Neuronal stem cell (in vitro differentiated cells): ENCODE measurements at places on chromosomes 5 and 9.

DNA sequence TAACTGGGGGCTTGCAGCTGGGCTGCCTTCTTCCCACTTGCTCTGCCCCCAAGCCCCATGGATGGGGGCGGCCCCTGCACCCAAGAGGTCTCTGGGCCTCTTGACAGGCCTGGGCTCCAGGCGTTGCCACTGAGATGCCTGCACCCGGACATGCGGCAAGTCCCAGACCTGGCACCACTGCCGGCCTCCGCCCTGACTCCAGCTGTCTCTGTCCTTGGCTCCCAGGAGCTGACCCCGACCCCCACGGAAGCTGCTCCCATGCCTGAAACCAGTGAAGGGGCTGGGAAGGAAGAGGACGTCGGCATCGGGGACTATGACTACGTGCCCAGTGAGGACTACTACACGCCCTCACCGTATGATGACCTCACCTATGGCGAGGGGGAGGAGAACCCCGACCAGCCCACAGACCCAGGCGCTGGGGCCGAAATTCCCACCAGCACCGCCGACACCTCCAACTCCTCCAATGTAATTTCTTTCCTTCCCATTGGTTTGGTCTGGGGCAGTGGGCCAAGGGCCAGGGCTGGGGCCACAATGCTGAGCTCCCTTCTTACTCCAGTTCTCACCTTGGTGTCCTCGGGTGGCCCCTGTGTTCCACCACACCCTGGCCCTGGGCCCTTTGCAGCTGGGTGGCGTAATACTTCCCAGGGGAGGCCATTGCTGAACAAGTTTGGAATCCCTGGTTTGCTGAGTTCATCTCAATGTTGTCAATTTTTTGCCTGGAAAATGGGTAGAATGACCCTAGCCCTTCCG lies 88.6 kb downstream of the COL5A1 start:
- no peak for DNase-seq

DNA sequence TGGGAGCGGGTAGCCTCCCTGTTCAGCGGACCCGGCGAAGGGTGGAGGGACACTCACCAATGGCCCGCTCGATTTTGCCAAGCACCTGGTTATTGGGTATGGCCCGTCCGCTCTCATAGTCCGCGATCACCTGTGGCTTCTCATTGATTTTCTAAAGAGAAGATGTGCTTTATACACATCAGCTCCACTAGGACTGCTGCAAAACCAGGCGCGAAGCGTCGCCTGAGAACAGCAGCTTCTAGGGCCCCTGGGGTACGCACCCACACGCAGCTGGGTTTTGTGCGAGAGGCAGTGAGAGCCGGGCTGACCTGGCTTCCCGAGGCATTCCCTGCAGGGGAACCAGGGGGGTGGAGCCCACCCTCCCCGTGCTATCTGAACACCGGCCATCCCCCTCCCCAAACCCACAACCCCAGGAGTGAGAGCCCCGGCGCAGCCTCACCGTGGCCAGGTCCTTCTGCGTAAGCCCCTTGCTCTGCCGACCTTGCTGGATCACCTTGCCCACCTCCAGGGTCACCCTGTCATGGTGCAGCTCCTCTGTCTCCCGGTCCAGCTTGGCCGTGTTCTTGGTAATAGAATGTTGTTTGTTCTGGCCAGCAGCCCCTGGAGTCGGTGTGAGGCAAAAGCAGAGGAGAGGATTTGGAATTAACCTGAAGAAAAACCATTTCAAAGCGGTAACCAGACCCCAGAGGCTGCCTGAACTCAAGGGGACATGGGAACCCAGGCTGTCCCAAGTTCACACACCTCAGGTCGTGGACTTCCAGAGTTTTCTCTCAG lies 3.1 kb downstream of the EDF1 start:
- DNase-seq: no peak

- DNase-seq: no peak
Measured at GRCh38 chr9:16884952-16885513, 14.6 kb upstream of the BNC2 start.

DNA sequence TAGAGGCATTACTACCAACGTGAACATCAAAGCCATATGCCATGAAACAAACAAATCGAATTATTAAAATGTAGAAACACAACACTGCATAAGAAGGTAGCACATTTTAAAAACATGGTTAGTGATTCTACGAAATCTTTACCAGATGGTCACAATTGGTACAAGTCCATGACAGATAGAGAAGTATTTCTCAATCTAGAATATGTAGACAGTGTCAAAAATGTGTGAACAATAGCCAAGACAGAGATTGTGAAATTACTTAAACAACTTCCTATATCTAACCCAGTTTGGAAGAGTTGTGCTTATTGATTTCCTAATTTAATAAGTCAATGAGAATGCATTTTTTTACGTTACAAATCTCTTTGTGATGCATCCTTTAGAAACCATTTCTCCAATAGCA lies 1121.6 kb downstream of the MAT2B start:
- no peak for DNase-seq

DNA sequence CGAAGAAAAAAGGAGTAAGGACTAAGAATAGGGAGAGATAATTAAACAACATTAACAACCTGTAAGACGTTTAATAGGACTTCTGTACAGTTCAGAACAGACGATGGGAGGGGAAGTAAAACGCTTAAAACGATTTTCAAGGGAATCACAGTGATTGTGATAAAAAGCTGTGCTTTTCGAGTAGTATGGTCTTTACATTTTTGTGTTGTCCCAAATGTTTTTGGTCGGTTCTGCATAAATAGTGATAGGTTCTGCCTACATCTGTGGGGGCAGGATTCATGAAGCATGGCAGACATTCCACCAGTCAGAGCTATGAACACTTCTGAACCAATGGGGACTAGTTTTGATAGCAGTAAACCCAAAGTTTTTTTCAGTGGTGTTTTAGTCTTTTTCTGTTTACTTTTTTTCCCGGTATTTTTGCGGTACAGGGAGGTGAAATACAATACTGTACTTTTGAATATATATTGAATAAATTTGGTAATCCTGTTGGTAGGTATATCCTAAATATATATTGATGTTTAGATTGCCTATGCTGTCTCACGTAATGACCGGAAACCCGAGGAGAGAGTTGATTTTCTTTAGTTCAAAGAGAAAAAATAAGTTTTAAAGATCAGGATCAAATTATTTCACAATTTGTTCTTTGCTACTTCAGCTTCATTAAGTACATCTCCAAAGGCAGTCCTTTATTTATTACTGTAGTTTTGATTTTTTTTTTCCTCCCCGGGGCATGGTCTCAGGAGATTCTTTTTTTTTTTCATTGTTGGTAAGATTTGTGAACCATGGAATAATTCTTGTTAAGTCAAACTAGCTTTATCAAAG lies 1.3 kb downstream of the ERBIN start:
- no peak for DNase-seq

DNA sequence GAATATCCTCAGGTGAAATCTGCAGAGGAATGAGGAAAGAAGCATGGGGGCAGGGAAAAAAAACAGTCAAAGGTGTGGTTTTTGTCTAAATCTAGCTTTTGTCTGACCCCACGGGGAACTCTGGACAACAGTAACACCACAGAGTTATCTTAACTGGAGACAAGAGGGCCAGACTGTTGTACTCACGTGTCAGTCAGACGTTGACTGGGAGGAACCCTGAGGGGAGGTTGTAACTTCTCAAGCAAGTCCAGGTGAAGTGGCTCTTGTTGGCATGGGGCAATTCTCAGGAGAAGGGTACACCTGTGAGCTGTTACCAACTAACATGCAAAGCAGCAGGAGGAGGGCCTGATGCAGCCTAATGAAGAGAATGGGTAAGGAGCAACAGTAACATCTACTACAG lies 44.1 kb upstream of the SHISAL2B start:
- no peak for DNase-seq

DNA sequence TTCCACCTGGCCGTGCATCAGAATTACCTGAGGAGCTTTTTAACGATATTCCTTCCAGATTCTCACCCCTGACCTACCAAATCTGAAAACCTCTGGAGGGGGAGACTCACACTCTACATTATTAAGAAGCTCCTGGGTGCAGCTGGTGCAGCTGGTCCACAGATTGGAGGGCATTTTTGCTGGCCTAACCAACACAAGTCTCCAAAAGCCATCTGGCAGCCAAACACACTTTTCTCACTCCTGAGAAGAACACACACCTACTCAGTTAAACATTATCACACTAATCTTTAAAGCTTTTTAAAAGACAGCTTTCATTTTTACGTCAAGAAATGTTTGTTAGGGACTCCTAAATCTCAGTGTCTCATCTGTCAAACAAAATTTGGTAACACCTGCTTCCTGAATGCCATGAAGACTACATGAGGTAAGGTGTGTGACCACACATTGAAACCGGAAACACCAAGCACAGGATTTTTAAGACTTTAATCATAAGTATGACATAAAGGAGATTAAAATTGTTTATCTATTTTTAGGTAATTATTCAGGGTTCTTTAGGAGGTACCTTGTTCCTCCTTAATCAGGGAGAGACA lies 14.2 kb upstream of the PTPN3 start:
- DNase-seq: no peak

- DNase-seq: no peak
Measured at GRCh38 chr5:1910861-1911772, 28.4 kb upstream of the IRX4 start.

DNA sequence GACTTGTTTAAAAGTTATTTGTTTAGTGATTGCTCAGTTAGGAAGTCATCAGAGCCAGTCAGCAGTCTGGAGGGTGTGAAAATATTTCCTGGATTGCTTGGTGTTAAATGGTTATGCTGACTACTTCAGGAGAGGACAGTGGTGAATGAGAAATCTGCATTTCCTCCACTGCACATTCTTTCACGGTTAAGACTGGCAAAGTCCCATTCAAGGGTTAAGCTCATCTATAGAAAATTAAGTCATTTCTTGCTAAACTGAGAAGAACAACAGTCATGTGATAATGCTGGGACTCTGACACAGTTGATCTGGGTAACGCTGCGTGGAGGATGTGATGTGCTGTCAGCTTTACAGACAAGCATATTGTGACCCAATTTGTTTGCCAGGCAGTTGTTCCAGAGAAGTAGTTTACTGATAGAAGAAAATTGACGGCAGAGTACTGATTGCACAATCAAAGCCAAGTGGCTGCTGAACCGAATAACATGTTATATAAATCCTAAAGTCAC lies 80.4 kb downstream of the GRAMD2B start:
- DNase-seq: no peak

GRCh38 chr5:38070304-38070950 lies 187.9 kb upstream of the EGFLAM start:
- no peak for DNase-seq

DNA sequence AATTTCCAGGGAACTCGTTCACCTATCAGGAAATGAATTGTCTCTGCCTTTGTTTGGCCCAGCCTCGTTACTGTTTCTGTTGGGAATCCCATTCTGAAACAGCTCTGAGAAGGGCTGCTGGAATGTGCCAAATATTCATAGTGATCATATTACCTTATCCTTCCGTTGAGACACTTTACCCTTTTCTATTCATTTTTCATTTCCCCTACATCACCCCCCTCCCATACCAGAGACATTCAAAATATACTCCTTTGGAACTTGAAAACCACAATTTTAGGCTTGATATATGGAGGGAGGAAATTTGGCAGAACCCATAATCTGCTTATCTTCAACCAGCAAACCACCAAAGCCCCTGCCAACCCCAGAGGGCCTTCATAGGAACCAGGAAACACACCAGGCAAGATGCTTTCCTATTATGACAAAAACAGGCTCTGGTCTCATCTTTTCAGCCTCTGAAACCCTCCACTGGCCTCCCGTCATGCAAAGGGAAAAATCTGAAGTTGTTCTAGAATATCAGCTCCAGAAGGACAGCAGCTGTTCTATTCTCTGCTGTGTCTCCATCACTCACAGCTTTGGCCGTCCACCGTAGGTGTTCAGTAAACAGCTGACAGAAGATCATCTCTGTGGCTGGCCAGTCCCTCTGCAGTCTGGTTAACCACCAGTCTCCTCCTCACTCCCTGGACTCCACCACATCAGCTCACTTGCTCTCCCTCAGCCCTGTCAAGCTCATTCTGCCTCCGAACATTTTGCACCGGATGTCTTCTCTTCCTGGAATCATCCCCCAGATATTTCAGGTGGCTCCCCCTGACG lies 217.2 kb upstream of the WWC1 start:
- DNase-seq: no peak

DNA sequence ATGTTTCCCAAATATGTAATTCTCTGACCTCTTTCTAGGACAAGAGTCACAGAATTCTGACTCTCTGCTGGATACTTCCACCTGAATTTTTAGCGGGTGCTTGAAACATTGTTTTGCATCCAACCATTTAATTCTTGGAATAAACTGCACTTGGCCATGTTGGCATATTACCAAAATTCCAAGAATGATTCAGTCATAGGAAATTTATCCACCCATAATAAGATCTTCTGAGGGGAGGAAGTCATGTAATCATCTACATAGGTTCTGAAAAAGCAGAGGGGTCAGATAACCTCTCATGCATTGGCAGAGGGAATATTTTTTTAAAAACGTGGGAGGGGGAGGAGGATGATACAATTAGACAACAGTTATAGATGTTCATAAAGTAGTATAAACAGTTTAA lies 156.9 kb downstream of the PAM start:
- no peak for DNase-seq

GRCh38 chr9:16105168-16106020 lies 552.6 kb downstream of the CCDC171 start:
- no peak for DNase-seq

- DNase-seq: no peak
Measured at GRCh38 chr9:136373300-136374182, at the start of gene CARD9. CARD9 (minus strand) TSS chr9:136373669; CDS start chr9:136372078, 1,591 bp downstream.

DNA sequence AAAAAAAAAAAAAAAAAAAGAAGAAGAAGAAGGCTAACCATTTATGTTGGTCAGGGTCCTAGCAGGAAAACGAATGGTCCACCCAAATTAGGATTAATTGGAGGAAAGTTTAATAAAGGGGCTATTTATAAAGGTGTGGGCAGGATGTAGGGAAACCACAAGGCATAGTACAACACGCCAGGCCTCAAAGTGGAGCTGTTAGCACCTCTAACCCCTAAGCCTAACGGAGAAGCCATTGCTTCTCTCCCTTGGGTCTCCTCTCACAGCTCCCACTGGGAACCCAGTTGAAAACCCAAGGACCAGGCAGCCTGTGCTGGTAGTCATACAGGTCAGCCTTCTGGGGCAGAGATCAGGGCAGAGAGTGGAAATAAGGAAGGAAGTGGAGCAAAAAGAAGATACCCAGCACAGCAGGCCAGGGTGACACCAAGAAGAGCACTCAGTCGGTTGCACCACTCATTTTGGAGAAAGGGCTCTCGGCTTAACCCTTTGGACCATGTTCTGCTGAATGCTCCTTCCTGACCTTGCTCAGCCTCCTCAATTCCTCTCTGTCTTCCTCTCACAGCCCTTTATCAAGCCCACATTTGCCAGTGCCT lies 8.8 kb upstream of the GLIPR2 start:
- DNase-seq: no peak

GRCh38 chr9:101495810-101496209 lies 37.8 kb upstream of the RNF20 start:
- DNase-seq: no peak

GRCh38 chr9:33158843-33159776 lies 8.0 kb downstream of the B4GALT1 start:
- no peak for DNase-seq

DNA sequence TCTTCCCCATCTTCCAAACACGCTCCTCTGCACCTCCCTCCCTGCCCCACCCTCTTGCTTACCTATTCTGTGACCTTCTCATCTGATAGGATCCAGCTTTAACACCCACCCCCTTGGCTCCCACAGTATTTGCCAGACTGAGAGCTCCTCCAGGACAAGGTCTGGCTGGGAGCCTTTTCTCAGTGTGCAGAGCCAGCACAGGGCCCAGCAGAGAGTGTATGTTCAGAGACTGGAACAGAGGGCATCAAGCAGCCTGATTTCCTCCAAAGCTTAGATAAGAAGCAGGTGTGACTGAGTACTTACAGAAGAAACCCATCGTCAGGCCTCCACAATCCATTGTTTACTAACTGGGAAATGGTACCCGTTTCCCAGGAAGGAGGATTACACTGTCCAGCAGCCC lies 26.6 kb downstream of the LHX6 start:
- DNase-seq: no peak
